ENCODE measurements at places on chromosomes 4 and X.

DNA sequence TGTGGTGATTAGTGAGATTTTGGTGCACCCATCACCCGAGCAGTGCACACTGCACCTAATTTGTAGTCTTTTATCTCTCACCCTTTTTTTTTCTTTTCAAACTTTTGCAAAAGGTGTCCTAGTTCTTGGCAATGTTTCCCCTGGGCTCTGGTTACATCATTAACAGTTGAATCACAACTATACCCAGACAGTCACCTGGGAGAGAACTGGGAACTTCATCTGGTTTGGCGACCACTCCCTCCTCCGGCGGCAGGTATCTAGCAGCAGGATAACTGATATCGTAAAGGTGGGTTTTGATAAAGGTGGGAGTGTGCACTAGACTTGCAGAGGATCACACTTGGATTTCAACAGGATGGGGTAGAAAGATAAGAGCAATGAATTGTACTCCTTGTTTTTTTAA lies 140.5 kb downstream of the CHIC2 start:
- no peak for DNase-seq

- no peak for DNase-seq
Measured at GRCh38 chr4:48785302-48785701, 5.2 kb upstream of the FRYL start.

GRCh38 chr4:99403380-99404184 lies 31.6 kb downstream of the ADH7 start:
- DNase-seq, result no peak

GRCh38 chr4:3860061-3860912 lies 94.1 kb downstream of the ADRA2C start:
- no peak for DNase-seq

- no peak for DNase-seq
Measured at GRCh38 chr4:139975830-139976272, 178.1 kb downstream of the MAML3 start.

- no peak for DNase-seq
Measured at GRCh38 chr4:140157341-140157740, 3.4 kb upstream of the MAML3 start.

DNA sequence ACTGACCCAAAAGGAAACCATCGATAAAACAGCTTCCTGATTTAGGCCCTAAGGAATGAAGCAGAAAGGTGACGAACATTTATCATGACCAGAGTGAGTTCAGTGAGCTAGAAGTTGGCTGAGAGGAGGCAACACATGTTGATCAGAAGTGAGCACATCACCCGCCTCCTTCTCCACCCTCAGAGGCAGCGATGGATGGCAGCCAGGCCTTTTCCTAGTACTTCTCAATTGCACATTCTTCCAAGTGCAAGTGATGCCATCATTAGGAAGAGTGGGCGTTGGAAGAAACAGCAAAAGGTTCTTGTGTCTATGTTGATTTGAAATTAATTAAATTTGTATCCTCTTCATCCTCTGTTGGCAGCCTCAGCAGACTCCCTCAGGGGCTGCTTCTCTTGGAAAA lies 51.7 kb downstream of the TMEM154 start:
- DNase-seq, result no peak

GRCh38 chr4:115113506-115114106 lies at the start of gene NDST4:
Gene NDST4, minus strand, starts transcription at chr4:115113620. Its CDS starts 36,584 bp downstream, at chr4:115077036.
- DNase-seq, result no peak

GRCh38 chr4:11155208-11155867 lies 273.4 kb downstream of the HS3ST1 start:
- no peak for DNase-seq

DNA sequence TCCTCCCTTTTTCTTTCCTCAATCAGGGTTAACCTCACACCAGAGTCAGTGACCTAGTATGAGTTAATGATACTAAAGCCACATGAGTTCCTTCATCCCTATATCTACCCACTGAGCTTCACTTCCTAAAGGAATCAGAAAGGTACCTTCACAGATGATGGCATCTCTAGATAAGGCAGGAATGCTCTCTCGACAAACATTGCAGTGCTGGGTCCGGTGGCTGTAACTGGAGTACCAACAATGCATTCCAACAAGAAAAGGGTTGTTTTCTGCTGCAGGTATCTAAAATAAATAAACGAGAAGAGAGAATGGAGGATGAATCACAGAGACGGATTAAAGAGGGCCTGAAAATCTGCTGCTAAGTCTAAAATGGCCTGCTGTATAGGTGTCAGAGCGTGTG lies 66.7 kb downstream of the DGKK start:
- DNase-seq, result no peak

DNA sequence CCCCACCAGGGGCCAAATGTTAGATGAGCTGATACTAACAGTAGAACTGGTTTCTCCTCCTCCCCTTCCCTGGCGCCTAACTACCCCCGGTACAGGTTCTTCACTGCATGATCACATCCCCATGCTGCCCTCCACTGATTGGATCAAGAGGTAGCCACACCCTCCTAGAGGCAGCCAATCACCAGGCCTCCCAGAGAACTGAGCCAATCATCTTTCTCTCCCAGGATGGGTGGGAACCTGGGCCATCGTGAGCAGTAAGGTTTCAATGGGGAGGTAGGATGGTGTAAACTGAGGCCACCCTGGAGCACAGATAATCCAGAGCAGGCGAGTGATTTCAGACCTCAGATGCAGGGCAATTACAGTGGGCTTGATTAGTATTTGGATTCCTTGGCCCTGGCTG lies 64.2 kb downstream of the PPP2R2C start:
- DNase-seq, result no peak

DNA sequence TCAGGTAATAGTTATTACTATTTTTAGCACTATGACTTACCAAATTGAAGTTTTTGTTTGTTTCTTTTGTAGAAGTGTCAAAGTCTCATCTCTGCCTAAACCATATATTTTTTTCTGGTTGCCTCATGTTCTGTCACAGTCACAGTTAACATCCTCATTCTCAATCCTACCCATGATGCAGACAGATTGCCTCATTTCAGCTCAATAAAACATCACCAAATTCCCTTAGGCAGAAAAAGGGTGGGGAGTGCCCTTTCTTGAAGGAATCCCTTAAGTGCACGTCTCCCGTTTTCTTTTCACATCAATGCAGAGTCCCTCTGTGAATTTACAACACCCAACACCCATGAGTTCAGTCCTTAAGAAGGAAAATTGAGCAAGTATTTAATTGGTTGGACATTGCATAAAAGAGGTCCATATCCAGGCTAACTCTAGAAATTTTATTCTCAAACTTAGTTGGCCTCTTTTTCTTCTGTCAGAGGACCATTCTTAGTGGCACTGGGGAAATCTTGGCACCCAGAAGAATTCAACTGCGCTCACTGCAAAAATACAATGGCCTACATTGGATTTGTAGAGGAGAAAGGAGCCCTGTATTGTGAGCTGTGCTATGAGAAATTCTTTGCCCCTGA lies 103.7 kb upstream of the BMPR1B start:
- no peak for DNase-seq

DNA sequence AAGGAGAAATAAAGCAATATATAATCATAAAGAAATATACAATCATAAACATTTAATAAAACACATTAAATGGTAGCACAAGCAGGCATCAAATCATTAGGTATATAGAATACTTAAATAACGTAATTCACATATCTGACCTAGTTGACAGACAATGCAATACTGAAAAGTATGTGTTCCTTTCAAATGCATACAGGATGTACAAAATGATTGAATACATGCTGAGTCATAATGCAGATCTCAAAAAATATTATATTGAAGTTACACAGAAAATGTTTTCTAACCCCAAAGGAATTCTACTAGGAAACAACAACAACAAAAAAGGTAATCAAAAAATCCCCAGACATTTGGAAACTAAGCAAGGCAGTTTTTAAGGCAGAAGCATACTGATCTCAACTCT lies 1072.0 kb upstream of the INTU start:
- no peak for DNase-seq

GRCh38 chr4:37389967-37390580 lies 145.5 kb downstream of the NWD2 start:
- no peak for DNase-seq

- no peak for DNase-seq
Measured at GRCh38 chr4:181219783-181220416, 1023.3 kb upstream of the TENM3 start.

GRCh38 chr4:120838784-120839183 lies 83.7 kb downstream of the PRDM5 start:
- no peak for DNase-seq

GRCh38 chr4:11418610-11419009 lies 10.1 kb downstream of the HS3ST1 start:
- DNase-seq, result no peak

DNA sequence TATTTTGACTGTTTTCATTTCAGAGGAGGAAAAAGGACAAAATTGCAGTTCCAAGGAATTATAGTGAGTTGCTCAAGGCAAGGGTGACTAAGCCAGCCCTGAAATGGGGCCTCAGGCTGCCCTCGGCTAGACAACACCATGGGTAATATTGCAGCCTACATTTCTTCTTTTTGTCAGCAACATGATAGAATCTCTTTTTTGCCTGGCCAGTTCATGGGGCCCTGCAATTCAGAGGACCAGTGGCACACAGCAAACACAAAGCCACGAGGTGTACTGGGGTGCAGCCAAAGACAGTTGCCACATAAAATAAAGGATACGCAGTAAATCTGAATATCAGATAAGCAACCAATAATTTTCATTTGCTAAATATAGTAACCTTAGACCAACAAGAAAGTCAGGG lies 41.8 kb downstream of the RBM47 start:
- DNase-seq, result no peak

GRCh38 chr4:55673424-55673823 lies 37.3 kb upstream of the NMU start:
- DNase-seq, result no peak

- no peak for DNase-seq
Measured at GRCh38 chr4:48329976-48330375, 11.4 kb upstream of the SLAIN2 start.

DNA sequence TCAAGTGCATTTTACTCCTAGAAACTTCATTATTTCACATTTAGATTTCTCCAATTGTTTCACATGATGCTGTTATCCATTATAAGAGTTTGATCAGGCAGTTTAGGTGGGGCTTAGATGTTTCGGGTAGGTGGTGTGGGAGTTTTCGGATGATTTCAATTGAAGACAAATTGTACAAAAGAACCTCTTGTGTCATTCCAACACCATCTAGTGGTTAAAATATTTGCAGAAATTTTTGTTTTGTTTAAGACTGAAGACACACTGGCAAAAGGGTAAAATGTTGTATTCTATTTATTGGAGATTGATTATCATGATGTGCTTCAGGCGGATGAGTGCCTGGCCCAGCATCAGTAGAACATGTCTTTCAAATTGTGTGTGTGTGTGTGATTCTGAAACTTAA lies 212.7 kb downstream of the SH3BGRL start:
- DNase-seq, result no peak

DNA sequence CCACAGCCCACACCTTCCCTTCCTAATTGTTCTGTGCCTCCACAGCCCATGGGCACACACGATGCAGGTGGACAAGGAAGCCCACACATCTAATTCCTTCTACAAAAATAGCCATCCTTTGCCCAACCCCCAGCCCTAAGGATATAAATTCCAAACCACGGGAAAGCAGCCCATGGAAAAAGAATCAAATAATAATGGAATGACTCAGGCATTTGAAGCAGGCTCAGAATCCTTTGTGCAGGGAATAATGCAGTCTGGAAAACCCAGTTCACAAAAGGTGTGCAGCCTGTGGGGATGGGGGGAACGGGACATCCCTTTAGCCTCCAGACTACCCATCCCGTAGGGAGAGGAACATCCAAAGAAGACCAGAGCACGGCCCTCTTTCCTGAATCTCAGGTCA lies 342.3 kb upstream of the GALNT7 start:
- DNase-seq, result no peak

DNA sequence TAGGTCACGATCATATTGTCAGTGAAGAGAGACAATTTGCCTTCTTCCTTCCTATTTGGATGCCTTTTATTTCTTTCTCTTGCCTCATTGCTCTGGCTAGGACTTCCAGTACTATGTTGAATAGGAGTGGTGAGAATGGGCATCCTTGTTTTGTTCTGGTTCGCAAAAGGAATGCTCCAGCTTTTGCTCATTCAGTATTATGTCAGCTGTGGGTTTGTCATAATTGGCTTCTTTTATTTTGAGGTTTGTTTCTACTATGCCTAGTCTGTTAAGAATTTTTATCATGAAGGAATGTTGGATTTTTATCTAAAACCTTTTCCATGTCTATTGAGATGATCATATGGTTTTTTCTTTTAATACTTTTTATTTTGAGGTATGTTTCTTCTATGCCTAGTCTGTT lies 152.3 kb upstream of the MAD2L1 start:
- DNase-seq, result no peak

- DNase-seq, result no peak
Measured at GRCh38 chr4:184669251-184669650, 19.7 kb downstream of the PRIMPOL start.

- DNase-seq, result no peak
Measured at GRCh38 chr4:157792716-157793115, 380.1 kb downstream of the GASK1B start.

All from stimulated activated CD4-positive, alpha-beta T cell treated with anti-CD3 and anti-CD28 coated beads, Interleukin-1b, Interleukin-23, amount 100 ng/mL, for 1 hour (primary cell).